ENCODE measurements at places on chromosomes 3 and 15.

GRCh38 chr15:62624547-62625378, 417.8 kb upstream of the TPM1 start:
- no peak for DNase-seq

DNA sequence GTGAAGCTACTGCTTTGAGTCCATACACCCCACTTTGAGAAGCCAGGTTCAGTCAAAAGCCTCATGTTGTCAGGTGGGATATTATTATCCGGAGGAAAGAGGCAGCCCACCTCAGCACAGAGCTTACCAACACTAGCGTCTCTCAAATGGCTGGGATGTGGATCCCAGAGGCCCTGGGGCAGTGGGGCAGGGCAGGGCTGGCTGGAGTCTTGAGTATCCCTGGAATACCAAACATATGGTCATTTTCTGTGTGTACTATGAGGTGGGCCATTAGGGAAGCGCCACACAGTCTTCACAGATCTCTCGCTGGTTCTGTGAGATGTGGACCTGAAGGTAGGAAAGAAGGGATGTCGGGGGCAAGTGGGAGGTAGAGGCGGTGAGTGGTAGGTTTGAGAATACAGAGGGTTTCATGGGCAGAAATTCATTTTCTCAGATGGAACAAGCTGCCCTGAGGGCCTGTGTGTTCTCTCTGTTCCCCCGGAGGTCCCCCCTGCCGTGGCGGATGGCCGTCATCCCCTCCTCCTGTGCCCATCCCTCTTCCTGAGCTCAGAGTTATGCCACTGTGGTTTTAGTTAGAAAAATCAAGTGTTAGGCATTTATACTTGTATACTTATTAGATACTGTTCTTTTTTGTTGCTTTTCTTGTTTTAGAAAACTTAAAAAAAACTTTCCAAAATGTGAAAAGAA, 66.4 kb downstream of the USP13 start:
- no peak for DNase-seq

GRCh38 chr3:46883054-46883829, 5.7 kb downstream of the PTH1R start:
- DNase-seq, result no peak

DNA sequence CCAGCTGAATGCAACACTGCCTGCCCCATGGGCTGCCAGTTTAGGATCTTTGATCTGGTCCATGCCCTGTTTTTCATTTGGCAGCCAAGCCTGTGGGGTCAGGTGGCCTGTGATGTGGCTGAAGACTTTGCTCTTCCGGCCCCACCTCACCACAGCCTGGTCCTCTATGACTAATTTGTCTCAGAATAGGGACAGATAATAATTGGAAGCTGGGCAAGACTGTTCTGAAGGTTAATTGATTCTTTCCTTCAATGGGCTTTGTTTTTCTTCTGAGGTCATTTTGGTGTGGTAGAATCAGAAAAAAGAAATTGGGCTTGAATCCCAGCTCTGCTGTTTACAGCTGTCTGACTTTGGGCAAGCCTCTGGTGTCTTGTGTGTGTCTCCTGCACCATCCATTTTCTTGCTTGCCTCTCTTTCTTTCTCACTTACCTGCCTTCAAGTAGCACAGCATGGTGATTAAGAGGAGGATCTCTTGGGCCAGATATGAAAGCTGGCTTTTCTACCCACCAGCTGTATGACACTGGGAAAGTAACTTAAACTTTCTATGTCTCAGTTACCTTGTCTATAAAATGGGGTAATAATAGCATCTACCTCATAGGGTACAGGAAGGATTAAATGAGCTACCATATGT, 24.2 kb downstream of the ABHD2 start:
- DNase-seq, result no peak

DNA sequence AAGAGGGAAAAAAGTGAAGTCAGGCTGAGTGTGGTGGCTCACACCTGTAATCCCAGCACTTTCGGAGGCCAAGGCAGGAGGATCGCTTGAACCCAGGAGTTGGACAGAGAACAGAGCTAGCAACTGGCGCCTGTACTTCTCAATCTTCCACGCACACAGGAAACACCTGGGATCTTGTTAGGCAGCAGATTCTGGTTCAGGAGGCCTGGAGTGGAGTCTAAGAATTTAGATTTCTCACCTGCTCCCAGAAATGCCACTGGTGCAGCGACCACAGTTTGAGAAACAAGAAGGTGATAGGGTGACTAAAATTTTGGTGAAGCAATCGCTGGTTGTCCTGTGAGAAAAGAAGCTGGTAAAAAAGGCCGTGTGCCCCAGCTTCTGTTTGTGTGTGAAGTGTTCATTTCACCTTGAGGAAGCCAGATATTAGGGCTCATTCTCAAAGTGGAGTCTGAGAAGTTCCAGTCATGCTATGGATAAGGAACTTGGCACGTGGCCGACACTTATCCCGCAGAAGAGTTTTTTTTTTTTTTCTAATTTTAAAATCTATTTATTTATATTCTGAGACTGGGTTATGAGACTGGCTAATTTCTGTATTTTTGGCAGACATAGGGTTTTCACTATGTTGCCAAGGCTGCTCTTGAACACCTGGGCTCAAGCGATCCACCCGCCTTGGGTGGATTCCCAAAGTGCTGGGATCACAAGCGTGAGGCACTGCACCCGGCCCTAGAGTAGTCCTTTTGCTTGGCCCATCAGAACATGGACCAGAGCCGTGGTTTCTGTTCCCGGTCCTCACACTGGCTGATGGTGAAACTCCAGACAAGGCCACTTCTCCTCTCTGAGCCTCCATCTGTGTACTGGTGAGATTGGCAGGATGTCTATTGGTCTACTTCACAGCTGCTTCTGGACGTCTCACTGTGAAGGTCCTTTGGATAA, 324.6 kb upstream of the PROK2 start:
- no peak for DNase-seq

- no peak for DNase-seq
Measured at GRCh38 chr3:143538577-143538981, 309.7 kb downstream of the SLC9A9 start.

GRCh38 chr3:132963786-132964185, 74.4 kb upstream of the TMEM108 start:
- no peak for DNase-seq

GRCh38 chr3:40780925-40781406, 256.2 kb downstream of the ZNF621 start:
- no peak for DNase-seq

- no peak for DNase-seq
Measured at GRCh38 chr3:196996454-196997265, 28.0 kb upstream of the PIGZ start.

DNA sequence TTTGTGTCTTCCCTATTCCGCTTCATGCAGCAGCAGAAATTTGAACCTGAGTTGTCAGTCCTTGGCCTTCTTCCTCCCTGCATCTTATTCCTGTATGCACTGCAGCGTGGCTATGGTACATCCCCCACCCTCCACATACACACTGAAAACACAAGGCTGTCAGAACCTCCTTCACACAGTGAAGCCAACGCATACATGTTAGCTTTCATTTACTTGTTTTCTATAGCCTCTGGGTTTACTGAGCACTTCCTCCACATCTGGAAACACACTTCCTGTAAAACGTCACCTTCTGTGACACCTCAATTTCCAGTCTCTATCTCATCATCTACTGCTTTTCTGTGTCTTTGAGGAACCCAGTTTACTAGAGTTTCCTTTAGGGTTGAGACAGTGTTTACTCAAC, 47.0 kb downstream of the SUSD5 start:
- DNase-seq, result no peak

- DNase-seq, result no peak
Measured at GRCh38 chr15:58407778-58408177, 24.0 kb upstream of the LIPC start.

DNA sequence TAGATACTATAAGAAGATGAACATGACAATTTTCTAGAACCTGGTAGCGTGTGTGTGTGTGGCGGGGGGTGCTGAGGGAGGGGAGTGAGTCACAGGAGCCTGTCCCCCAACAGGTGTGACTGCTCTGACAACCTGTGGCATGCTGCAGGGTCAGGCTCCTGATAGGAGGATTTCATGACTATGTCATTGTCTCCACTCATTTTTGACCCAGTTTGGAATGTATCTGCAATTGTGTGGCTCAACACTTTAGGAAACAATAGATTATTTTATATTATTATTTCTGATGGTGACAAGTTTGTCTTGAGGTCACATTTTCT, 9.3 kb upstream of the VILL start:
- DNase-seq, result no peak

GRCh38 chr3:64151342-64151871, 73.9 kb downstream of the PRICKLE2 start:
- DNase-seq, result no peak

GRCh38 chr3:15327941-15328340, 4.4 kb downstream of the SH3BP5 start:
- DNase-seq, result no peak

DNA sequence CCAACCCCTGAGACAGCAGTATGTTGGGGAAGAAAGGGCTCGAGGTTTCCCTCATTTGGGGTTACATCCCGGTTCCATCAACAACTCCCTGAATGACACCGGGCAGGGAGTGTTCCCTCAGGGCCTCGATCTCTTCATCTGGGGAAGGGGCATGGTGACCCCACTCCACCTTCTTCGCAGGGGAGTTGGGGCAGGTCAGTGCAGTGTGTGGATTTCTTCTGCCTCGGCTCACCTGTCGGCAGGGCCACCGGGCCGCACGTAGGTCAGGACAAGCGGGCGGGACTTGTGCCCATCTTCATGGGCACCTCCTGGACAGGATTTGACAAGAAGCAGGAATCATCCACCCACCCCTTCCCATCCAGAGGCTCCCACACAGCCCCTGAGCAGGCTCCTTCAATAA, 17.4 kb downstream of the GRIP2 start:
- DNase-seq, result no peak

DNA sequence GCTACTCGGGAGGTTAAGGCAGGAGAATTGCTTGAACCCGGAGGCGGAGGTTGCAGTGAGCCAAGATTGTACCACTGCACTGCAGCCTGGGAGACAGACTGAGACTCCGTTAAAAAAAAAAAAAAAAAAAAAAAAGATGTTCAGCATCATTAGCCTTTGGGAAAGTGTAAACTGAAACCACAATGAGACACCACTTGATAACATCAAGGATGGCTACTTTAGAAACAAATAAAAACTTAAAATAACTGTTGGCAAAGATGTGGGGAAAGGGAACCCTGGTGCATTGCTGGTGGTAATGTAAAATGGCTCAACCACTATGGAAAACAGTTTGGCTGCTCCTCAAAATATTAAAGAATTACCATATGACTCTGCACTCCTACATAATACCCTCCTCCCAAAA, 1.9 kb downstream of the LEO1 start:
- no peak for DNase-seq

- DNase-seq, result no peak
Measured at GRCh38 chr3:124345845-124346244, 353.9 kb upstream of the ROPN1 start.

- DNase-seq, result no peak
Measured at GRCh38 chr3:189790658-189791057, 159.5 kb downstream of the TP63 start.

DNA sequence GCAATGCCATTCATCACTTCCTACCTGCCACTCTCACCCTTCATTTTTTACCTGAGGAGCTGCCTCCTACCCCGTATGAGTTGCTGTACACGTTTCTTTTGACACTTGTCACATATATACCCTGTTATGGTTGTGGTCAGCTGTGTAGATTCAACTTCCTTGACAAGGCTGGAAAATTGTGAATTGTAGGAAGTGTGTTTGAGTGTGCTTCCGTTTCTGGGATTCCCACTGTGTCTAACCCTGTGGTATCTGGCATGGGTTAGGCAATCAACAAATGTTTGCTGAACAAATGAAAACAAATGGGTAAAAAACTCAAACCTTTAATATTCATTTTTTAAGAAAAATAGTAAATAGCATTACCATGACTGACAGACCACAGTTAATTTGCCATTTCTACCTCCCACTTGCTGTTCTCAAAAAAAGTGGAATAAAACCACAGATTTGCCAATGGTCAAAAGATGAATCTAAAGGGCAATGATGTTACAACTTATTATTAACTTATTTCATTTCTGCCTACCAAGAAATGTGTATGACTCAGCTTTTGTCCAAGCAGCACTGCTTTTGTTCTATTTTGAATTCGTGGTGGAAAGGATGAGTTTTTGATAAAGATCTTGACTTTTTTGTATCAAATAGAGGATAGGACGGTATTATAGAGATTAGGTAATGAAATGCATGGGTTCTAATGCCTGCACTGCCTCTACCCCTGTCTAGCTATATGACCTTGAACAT, 404.6 kb downstream of the LPP start:
- no peak for DNase-seq

DNA sequence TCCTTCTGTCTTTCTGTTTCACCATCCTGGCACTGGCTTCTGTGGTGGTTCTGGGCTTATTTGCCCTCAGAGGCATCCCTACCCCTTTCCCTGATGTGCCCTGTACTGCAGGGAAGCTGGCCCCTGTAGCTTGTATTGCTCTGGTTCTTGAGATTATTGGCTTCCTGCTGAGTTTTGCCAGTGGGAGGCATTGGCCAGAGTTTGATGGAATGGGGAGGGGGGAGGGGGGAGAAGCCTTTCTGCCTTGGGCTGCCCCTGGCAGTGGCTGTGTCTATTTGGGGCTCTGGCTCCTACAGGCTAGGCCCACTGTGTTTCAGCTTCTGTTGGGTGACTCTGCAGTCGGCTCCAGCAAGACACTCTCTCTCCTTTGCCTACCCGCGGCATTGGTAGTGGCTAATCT, 41.6 kb upstream of the SEMA6D start:
- no peak for DNase-seq

DNA sequence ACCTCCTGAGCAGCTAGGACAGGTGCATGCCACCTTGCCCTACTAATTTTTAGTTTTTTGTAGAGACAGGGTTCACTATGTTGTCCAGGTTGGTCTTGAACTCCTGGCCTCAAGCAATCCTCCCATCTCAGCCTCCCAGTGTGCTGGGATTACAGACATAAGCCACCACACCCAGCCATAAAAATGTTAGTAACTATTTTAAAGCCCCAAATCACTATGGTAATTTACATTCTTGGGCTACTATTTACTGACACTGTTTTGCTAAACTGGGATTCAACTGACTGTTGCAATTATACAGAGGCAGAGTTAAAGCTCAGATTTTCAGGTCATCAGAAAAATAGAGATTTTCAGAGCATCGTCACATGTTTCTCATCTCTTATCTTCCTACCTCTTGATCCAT, 258.6 kb downstream of the FEZF2 start:
- DNase-seq, result no peak

GRCh38 chr3:195105841-195106417, 165.0 kb downstream of the XXYLT1 start:
- no peak for DNase-seq

DNA sequence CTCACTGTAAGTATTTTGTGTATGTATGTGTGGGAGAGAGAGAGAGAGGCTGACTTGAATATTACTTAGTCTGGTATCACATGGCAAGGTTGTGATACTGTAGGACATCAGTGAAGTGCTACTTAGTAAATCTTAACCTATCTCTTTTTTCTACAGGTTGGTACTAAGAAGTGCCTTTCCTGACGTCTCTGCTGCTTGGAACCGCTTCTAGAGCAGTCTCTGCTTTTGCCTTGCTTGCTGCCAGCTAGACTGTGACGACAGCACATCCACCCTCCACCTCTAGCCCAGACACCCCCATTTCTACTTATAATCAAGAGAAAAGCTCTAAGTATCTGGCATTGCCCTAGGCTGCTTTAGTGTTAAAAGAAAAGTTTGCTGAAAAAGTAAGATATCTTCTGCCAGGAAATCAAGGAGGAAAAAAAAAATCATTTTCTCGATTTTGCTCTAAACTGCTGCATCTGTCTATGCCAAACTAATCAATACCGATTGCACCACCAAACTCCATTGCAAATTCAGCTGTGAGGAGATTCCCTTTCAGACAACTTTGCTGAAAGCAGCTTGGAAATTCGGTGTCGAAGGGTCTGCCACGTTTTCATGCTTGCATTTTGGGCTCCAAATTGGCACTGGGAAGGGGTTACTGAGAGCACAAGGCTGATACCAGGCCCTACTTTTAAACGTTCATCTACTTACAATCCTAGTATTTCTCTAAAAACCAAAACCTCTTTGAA, 30.7 kb downstream of the MBNL1 start:
- no peak for DNase-seq
